ENCODE measurements at places on chromosomes 3 and 15. TPM values are rescaled to one million over a fixed set of nuclear protein-coding genes. Genes with fewer than 3 reads are reported as not detected.
A peak's percentile ranks its signal among the peaks of the same experiment; 100 is the strongest.

DNA sequence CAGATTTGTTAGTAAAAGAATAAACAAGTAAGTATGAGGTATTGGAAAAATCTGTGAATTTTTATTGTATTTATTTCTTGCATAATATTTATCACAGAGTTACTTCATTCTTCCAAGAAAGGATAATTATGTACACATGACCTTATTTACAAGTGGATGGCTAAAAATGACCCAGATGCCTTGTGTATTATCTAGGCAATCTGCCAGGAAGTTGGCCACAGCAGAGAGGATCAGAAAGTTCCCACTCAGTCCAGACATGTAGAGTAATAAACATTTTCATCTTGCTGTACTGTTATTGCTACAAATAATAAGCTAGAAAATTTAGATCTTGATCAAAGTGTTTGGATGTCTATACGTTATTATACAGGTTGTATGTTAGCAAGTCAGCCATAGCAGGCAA, 317.1 kb downstream of the EPHA6 start:
- H3K27ac ChIP-seq: no peak overlapping the region
- H3K4me1 ChIP-seq: peaks cover 6% of the 10 kb centered on the region
- no peak overlapping the region for H3K4me3 ChIP-seq
- no peaks in the 10 kb centered on the region for H3K36me3 ChIP-seq
- H3K27me3 ChIP-seq: no peaks in the 10 kb centered on the region

- H3K27me3 ChIP-seq: no peaks in the 10 kb centered on the region
- peak overlapping the region; percentile 75 for H3K27ac ChIP-seq
- no peak for DNase-seq
- peaks cover 26% of the 10 kb centered on the region for H3K4me1 ChIP-seq
- H3K36me3 ChIP-seq: no peaks in the 10 kb centered on the region
Measured at GRCh38 chr3:45592405-45592804, 2.1 kb upstream of the LIMD1 start.

- H3K36me3 ChIP-seq: no peaks in the 10 kb centered on the region
- no peak overlapping the region for H3K27ac ChIP-seq
- no peak for DNase-seq
- H3K4me1 ChIP-seq: no peaks in the 10 kb centered on the region
Measured at GRCh38 chr15:62874959-62875625, 167.5 kb upstream of the TPM1 start.

GRCh38 chr3:25856902-25857518, 67.1 kb downstream of the OXSM start:
- no peak overlapping the region for H3K27ac ChIP-seq
- H3K4me1 ChIP-seq: peaks cover 13% of the 10 kb centered on the region
- DNase-seq: peak; percentile 73
- H3K4me3 ChIP-seq: no peak overlapping the region
- no peaks in the 10 kb centered on the region for H3K27me3 ChIP-seq

DNA sequence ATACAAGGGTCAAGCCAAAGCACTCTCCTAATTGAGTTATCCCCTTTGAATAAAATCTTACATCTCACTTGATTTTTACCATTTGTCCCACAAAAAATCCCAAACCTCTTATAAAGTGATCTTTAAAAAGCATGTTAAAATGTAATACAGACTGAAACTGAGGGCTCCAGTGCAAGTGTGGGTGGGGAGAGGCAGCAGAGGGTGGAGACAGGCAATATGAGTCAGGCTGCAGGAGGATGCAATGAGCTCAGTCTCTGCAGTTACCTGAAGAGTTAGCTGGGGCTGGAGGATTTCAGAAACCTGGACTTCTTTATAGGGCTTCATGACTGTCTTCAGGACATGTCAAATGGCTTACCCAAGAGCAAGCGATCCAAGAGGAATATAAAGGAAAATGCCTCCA, 14.2 kb upstream of the COLQ start:
- no peak overlapping the region for H3K27ac ChIP-seq
- DNase-seq: no peak
- no peaks in the 10 kb centered on the region for H3K36me3 ChIP-seq
- no peaks in the 10 kb centered on the region for H3K4me1 ChIP-seq
- no peaks in the 10 kb centered on the region for H3K27me3 ChIP-seq
- no peak overlapping the region for H3K4me3 ChIP-seq

- no peak for DNase-seq
- H3K36me3 ChIP-seq: no peaks in the 10 kb centered on the region
Measured at GRCh38 chr3:15531346-15531745, 9.8 kb upstream of the COLQ start.

GRCh38 chr3:169278092-169278491, 385.4 kb downstream of the MECOM start:
- no peak for DNase-seq
- peaks cover 8% of the 10 kb centered on the region for H3K4me1 ChIP-seq
- H3K4me3 ChIP-seq: no peak overlapping the region
- H3K27ac ChIP-seq: no peak overlapping the region

DNA sequence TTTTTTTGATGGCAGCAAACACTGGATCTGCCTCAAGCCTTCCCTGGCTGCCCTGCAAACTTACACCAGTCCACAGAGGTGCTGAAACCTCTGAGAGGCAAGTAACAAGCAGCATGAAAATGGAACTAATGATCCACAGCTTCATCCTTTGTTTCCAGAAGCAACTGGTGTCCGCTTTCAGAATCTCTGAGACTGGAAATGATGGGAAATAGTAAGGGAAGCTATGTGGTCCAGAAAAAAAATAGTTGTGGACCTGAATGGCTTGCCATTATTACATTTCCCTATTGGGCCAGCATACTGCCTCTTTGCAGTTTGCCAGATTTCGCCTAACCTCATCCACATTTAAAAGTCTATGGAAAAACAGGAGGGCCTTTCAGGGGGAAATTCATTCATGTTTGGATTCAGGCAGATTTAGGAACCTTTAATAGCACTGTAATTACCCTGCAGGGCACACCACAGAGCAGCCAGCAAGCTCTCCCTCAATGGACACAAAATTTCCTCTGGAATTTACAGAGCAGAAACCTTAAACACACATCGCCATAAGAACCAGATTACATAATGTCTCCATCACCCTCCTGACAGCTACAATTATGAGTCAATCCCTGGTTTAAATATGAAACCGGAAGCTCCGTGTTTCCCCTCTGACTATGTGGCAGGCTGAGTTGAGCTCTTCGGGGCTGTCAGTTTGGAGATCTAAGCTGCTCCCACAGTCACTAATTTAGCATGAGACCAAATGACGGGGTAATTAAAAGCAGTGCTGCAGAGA, 134.4 kb downstream of the TMCO5A start:
- peaks cover 50% of the 10 kb centered on the region for H3K27me3 ChIP-seq

Gene TICRR
- 11.2 TPM for polyA plus RNA-seq

Gene NPAP1
- 0.10 TPM for polyA plus RNA-seq

Gene SAMMSON
- not detected for polyA plus RNA-seq

Gene GOLGA8K
- polyA plus RNA-seq: 0.24 TPM
